Testis (tissue), 5 donors: ENCODE measurements at places on chromosomes 7 and 10. TPM values are rescaled to one million over a fixed set of nuclear protein-coding genes. Genes with fewer than 3 reads are reported as not detected.

DNA sequence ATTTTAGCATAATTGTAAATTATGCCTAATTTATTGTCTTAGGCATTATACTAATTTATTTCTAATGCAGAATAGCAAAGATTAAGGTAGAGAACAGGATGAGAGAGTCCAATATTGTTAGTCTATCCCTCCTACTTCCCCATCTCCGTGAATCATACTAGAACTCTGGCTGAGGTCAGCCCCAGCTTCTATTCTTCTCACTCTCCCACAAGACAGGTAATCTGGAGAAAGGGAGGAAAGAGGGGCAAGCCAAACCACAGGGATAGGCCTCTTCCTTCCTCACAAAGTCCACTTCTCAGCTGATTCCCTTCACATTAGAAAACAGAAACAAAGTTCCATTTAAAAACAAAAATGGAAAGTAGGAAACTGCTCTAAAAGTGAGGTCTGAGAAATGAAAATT lies 117.5 kb upstream of the LAMB4 start:
- no peaks in the 10 kb centered on the region for H3K4me1 ChIP-seq
- H3K27me3 ChIP-seq = no peaks in the 10 kb centered on the region
- no peak for DNase-seq
- no peaks in the 10 kb centered on the region for H3K36me3 ChIP-seq
- H3K27ac ChIP-seq = no peak overlapping the region

- no peaks in the 10 kb centered on the region for H3K4me1 ChIP-seq
- H3K36me3 ChIP-seq = no peaks in the 10 kb centered on the region
- peak; percentile 76 for DNase-seq
- H3K27ac ChIP-seq = no peak overlapping the region
- H3K4me3 ChIP-seq = no peak overlapping the region
Observed at GRCh38 chr10:70761031-70761601, 24.1 kb downstream of the TBATA start.

Gene GIMAP8
- 3.8 TPM for total RNA-seq

Gene ZNF783
- 41.1 TPM for total RNA-seq

DNA sequence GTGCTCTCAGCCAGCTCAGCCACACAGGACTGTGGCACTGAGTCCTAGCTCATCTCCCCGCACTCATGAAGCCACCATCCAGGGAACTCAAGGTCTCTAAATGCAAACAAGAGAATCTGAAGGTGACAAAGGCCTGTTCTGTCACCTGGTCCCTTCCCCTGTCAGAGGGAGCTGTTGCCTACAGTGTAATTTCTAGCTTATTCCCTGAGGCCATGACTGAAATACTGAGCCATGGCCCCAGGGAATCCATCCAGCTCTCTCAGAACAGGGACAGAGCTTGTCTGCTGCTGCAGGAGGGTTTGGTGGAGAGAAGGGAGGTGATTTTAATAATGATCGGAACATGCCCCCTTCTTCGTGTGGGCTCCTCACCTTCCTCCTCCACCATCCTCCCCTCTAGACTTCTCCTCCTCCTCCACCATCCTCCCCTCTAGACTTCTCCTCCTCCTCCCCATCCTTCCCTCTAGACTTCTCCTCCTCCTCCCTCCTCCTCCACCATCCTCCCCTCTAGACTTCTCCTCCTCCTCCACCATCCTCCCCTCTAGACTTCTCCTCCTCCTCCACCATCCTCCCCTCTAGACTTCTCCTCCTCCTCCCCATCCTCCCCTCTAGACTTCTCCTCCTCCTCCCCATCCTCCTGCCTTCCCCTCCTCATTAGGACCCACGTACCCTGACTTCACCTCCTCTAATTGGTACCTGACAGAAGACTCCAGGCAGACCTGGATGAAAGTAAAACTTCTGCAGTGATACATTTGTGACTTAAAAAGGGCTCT lies 338.0 kb upstream of the MKI67 start:
- no peak overlapping the region for H3K27ac ChIP-seq
- no peaks in the 10 kb centered on the region for H3K27me3 ChIP-seq
- no peaks in the 10 kb centered on the region for H3K4me1 ChIP-seq

DNA sequence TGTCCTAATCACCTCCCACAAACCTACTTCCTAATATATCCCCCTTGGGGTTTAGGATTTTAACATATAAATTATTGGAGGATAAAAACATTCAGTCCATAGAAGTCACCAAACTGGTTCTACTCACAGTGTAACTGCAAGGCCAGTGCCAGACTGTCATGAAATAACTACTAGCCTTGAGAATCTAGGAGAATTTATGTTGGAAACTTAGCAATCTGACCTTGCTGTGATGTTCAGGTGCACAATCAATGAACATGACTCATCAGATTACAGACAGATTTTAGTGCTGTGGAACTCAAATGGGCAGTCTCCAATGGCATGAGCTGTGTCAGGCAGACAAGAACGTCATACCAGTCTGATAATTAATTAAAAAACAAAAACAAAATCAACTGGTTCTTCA lies 571.4 kb upstream of the IGFBP3 start:
- no peaks in the 10 kb centered on the region for H3K4me1 ChIP-seq
- no peak overlapping the region for H3K27ac ChIP-seq
- H3K36me3 ChIP-seq = no peaks in the 10 kb centered on the region
- H3K27me3 ChIP-seq = no peaks in the 10 kb centered on the region
- no peak for DNase-seq

Gene SEC61A2
- 46.4 TPM for total RNA-seq

DNA sequence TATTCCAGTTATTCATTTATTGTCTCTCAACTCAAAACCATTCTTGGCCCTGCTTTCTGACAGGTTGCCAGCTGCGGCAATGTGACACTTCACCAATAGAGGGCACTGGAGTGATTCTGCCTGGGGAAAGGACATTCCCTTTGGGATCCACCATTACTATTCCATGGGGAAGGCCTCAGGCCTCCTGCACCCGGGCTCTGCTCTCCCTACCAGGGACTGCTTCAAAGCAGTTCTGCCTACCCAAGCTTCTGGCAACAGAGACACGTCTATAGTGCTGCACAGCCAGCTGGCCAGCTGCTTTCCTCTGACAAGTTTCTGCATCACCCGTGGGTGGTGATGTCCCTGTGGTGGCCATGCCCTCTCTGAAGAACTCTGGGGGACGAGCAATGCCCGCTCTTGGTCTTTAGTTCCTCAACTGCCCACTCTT lies 163.8 kb downstream of the ELMO1 start:
- H3K4me1 ChIP-seq = peaks cover 45% of the 10 kb centered on the region
- no peaks in the 10 kb centered on the region for H3K36me3 ChIP-seq
- no peak overlapping the region for H3K27ac ChIP-seq
- peak; percentile 68 for DNase-seq
- no peak overlapping the region for H3K4me3 ChIP-seq

DNA sequence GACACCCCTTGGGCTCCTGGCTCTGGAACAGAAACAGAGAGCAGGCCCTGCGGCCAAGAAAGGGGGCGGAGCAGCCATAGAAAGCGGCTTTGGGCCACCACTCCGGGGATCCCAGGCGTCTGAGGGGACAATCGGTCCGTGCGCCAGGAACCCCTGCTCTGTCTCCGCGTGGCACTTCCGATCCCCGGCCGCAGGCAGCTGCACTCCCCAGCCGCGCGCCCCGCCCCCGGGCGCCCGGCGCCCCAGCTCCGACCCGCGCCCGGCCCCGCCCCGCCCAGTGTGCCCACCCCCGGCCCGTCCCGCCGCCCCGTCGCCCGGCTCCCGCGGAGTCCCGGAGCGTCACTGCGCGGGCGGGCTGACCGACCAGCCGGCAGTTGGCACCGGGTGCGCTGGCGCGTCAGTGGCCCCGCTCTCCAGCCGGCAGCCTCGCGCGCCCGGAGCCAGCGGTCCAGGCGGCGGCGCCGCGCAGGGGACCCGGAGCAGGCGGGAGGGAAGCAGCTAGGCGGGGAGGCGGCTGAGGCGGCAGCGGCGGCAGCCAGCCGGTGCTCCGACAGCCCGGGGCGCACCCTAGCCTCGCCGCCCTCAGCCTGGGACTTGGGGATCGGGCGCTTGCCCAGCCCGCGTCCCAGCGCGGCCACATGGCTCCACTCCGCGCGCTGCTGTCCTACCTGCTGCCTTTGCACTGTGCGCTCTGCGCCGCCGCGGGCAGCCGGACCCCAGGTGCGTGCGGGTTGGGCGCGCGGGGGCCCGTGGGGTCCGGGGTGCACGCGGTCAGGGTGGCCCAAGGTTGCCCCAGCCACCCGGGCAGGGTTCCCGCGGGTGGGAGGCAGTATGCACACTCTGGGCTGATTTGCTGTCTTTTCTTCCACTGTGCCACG lies at the start of gene ADAMTS14:
Gene ADAMTS14 (plus strand): TSS at position 342 of the 878 bp plus-strand sequence. CDS start 297 bp downstream, at position 639.
- H3K4me3 ChIP-seq = peak within 1 kb of the TSS; percentile 29
- no peaks in the 10 kb centered on the region for H3K27me3 ChIP-seq
- no peaks in the 10 kb centered on the region for H3K4me1 ChIP-seq
- H3K36me3 ChIP-seq = no peaks in the 10 kb centered on the region
- H3K27ac ChIP-seq = no peak within 1 kb of the TSS

DNA sequence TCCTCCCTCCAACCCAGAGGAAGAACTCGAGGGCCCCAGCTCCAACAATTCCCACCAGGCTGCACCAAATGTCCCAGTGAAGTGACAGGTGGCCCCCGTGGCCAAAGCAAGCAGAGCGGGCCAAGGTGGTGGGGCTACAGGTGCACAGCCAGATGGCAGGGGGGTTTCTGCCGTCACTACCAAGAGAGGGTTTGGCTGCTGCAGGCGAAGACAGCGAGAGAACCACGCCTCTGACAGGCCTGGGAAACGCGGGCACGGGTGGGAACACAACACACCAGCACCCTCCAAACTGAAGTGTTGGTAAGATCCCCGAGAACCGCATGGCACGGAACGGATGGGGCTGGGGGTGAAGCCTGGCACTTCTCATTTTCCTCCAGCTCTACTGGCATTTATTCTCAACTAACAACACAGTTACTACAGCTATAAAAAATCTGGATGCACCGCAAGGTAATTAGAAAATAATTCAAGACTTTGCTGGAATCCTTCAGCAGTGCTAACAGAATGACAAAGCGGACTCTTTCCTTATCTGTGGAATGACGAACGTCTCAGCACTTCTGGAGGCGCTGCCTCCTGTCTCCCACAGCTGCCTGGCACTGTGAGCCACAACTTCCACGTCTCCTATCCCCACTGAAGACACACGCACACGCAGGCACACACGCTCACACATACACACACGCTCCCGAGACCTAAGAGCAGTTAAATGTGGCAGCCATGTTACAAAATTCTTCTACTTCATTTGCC lies 167.9 kb downstream of the TCERG1L start:
- DNase-seq = no peak
- no peak overlapping the region for H3K27ac ChIP-seq
- no peak overlapping the region for H3K4me3 ChIP-seq
- no peaks in the 10 kb centered on the region for H3K27me3 ChIP-seq
- no peaks in the 10 kb centered on the region for H3K36me3 ChIP-seq

- H3K4me1 ChIP-seq = peaks cover 19% of the 10 kb centered on the region
- H3K36me3 ChIP-seq = no peaks in the 10 kb centered on the region
- DNase-seq = peak; percentile 37
- no peaks in the 10 kb centered on the region for H3K27me3 ChIP-seq
Observed at GRCh38 chr7:152459724-152460251, 24.0 kb upstream of the KMT2C start.

Gene LRMDA
- 7.6 TPM for total RNA-seq

DNA sequence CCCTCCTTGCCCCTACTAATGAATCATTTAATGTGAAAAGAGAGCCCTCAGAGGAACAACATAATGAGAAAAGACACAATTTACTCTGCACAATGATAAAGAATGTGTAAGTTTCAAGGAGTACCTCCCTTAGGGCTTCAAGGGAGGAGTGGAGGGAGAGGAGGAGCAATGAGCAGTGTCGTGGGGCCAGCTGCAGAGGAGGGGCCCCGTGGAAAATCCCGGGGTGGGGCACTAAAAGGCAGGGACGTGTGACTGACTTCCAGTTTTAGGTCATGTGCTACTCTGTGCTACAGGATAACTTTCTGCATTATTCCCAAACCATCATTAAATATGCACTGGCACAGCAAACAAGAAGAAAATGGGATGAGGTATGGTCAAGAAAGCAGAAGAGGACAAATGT lies 108.1 kb downstream of the ANLN start:
- no peaks in the 10 kb centered on the region for H3K4me1 ChIP-seq
- H3K27me3 ChIP-seq = no peaks in the 10 kb centered on the region
- H3K4me3 ChIP-seq = no peak overlapping the region
- no peak for DNase-seq
- H3K27ac ChIP-seq = no peak overlapping the region

GRCh38 chr7:81623251-81623855 lies 146.5 kb downstream of the HGF start:
- no peak overlapping the region for H3K27ac ChIP-seq
- DNase-seq = no peak
- H3K4me1 ChIP-seq = no peaks in the 10 kb centered on the region
- no peaks in the 10 kb centered on the region for H3K27me3 ChIP-seq
- H3K36me3 ChIP-seq = no peaks in the 10 kb centered on the region
- H3K4me3 ChIP-seq = no peak overlapping the region

Gene NRP1
- 15.9 TPM for total RNA-seq

GRCh38 chr10:112952282-112953173 lies 2.5 kb downstream of the TCF7L2 start:
- peaks cover 34% of the 10 kb centered on the region for H3K4me1 ChIP-seq
- no peaks in the 10 kb centered on the region for H3K27me3 ChIP-seq
- H3K4me3 ChIP-seq = peak overlapping the region; percentile 68
- DNase-seq = peak; percentile 26
- no peaks in the 10 kb centered on the region for H3K36me3 ChIP-seq
